CD4-positive, alpha-beta T cell (primary cell): ENCODE measurements at places on chromosomes 6 and 20.

DNA sequence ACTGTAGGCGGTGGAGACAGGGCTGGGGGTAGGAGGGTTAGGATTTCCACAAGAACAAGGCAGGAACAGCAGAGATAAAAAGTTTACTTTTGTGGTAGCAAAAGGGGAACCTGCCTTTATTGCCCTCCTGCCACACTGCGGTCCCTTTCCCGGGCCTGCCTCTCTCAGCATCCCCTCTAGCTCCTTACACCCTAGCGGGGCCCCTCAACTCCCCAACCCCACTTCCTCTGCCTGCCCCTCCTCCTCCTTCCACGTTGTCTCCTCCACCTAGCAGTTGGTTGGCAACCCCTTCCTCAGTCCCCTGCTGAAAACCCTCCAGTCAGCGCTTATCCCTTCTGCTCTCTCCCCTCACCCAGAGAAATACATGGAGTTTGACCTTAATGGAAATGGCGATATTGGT, 714 bp downstream of the AIF1 start:
- no peak for DNase-seq

DNA sequence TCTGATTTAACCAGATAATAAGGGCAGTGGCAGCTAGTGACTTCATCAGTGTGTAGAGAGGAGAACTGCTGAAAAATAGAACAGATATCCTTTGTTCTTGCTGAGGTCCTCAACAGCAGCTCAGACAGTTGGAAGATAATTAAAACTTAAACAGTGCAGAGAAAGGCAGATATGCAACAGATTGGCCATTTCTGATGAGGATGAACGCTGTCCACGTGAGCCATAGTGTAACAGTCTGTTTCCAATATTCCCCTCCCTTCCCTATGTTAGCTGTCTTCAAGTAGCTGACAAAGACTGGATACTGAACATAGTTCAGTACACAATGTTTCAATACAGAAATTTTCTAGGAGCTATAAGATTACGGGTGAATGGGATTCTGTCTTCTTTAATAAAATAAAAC, 291.4 kb downstream of the BTBD9 start:
- no peak for DNase-seq

DNA sequence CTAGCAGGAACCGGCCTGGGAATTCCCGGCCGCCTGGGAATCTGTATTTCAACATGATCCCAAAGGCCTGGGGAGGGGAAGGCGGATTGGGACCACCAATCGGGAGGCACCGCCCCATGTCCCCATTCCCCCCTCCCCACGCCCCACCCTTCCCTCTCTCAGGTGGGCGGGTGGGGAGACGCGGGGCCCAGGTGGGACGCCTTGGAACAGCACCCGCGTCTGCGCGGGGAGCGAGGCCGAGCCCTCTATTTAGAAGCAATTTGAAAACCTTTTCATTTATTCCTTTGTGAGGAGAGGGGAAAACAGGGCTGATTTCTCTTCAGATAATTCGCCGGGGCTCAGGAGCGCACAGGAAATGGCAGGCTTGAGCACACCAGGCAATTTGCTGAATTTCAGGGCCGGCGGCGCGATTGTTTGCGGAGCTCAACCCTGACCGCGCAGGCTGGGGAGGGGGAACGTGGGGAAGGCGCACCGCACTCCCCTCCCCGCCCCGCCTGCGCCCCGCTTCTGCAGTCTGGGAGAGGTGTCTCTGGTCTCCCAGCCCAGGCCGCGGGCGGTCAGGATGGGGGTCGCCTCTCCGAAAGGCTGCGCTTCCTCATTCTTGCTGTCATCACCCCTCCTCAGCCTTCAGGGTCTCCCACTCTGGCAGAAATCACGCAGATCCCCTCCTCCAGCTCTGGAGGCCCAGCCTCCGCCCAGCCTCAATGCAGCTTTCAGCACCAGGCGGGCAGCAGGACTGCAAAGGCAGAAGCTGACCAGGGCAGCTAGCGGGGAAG, 170.0 kb downstream of the GRM4 start:
- DNase-seq, result no peak

DNA sequence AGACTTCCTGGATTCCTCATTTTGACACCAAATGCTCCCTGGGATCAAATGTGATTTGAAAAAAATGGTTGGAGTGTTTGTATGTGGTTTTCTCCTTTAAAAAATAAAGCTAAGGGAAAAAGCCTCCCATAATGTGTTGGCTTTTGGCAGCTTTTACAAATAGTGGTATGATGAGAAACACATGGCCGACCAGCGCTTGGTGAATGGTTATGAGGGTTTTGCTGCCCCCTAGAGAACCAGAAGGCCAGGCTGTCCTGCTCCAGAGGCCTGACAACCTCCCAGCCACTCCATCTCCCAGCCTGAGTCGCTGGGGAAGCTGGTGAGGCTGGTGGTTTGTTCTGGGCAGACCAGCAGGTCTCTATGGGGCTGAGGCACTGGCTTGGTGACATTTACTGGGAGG, 69.3 kb downstream of the CLIC5 start:
- no peak for DNase-seq

- DNase-seq, result no peak
Observed at GRCh38 chr6:149924933-149925252, 2.0 kb upstream of the RAET1G start.

- no peak for DNase-seq
Observed at GRCh38 chr6:52535711-52536423, 41.0 kb downstream of the TRAM2 start.

DNA sequence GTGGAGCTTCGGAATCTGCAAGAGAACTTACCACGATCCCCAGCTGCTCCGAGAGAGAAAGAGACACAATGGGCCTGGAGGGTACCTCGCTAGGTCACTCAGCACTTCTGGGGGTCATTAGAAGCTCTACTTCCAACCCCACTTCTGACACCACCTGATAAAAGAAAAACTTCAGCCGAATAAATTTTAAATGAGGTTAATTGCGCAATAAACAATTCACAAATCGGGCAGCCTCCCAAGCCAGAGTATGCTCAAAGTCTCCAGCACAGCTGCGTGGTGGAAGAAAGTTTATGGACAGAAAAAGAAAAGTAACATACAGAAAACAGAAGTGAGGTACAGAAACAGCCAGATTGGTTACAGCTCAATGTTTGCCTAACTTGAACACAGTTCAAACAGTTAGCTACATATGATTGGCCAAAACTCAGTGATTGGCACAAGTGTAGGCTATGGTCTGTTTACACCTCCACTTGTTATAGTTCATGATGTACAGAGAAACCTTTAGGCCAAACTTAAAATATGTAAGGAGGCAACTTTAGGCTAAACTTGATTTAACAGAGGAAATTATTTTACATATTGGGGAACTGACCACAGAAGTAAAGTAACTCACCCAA, 52.6 kb downstream of the COL11A2 start:
- DNase-seq, result no peak

- DNase-seq, result no peak
Observed at GRCh38 chr20:50982363-50982762, 23.7 kb downstream of the MOCS3 start.

DNA sequence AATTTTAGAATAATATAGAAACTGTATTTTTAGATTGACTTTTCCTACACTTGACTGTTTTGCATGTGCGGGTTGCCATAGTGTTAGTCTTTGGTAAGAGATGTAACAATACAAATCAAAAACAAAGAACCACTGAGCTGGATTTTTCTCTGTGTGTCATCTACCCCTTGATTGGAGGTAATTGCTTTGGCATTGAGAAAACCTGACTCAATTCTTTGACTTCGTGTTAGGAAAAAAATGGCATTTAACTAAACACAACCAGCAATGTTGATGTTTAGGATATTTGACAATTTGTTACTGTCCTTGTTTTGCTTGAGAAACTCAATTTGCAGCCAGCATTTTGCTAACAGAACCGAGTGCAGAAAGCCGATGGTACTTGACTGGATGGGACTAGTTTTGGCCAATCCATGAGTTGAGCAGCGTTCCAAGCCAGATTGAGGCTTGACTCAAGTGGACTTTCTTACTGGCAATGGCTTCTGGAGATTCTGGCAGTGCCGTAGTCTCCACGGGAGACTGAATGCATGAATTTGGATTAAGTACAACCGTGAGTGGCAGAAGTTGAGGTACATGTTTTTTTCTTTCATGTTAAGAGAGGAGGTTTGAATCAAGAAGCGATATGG, 17.1 kb downstream of the TPBG start:
- no peak for DNase-seq

GRCh38 chr6:143684486-143684885, 6.7 kb downstream of the PHACTR2 start:
- DNase-seq, result no peak

GRCh38 chr6:128397996-128398395, 122.4 kb downstream of the PTPRK start:
- no peak for DNase-seq

DNA sequence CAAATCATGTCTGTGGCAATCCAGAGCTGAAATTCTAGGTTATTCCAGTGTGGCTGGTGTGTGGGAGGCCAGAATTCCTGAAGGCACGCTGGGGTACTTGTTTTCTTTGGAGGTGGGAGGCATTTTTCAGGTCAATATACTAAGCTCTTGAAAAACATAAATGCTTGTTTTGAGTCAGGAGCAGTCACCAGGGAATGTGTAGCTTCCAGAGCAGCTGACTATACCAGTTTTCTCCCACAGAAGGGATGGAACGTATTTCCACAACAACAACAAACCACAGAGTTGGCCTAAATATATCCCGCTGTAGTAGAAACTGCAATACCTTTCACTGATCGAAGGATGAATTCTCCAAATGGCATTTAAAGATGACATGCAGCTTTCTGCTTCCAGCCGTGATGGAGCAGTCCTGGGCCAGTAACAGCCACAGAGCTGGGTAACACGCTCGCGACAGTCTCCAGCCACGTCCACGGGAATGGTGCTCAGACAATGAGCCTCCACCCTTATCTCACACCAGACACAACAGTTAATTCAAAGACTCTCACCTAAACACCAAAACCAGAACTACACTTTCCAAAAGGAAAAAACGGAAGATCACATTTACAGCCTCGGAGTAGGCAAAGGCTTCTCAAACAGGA, 23.2 kb downstream of the CHRNA4 start:
- no peak for DNase-seq

DNA sequence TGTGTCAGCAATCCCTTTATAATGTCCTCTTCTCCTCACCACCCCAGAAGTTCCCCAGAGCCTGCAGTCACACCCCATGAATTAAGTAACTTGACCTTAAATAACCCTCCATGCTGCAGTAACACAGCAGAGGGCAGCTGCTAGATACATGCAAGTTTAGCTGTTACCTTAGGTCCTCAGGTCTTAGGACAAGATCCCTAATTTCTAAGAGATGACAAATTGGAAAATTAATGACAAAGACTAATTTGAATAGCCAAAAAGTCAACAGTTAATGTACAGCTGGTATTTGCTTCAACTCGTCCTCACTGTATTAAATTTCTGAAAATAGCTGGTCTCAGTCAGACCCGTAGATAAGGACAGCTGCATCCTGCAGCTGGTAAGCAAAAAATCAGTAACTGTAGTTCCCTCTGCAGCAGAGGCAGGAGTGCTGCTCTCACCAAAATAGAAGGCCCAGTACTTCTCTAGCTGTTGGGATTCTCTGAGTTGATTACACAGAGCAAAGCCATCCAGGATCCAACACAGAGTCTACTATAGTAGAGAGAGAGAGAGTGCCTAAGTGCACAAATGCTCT, 62.4 kb downstream of the TNFRSF21 start:
- DNase-seq, result no peak

DNA sequence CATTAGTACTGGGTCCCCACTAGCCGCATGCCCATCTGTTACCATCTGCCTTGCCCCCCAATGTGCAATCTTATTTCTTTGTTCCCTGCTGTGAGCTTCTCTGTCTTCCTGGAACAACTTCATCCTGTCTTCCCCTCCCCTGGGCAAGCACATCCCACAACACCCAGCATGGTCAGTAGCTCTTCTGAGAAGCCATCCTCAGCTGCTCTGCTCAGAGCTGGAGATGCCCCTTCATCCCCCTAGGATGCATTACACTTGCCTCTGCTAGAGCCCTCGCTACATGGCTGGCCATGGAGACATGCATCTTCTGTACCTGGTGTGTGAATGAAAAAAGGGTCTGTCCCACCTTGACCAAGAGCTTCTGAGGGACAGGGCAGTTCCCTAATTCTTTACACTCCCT, 141.2 kb downstream of the CDC5L start:
- DNase-seq, result no peak

- no peak for DNase-seq
Observed at GRCh38 chr6:71471718-71472117, 183.1 kb downstream of the OGFRL1 start.

GRCh38 chr20:8661229-8661952, 407.5 kb upstream of the PLCB4 start:
- DNase-seq, result no peak

GRCh38 chr6:13157293-13157692, 171.0 kb downstream of the TBC1D7 start:
- DNase-seq, result no peak

- peak; percentile 6 for DNase-seq
Observed at GRCh38 chr6:3318226-3318625, 59.5 kb downstream of the PSMG4 start.

DNA sequence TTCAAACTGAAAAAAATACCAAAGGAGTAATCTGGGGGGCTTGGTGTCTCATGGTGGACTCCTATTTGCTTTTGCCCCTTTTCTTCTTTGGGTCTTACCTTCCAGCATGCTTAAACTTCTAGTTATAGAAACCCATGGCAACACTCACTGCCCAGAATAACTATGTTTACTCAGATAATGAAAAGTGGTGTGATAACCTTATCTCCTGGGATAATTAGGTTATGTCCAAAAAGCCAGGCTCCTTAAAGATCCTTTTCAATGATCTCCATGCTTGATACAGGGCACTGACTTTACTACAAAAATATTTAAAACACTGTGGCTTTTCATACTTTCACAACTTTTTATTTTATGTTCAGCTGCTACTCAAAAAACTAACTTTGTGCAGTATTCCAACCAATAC, 245.6 kb downstream of the PRKN start:
- no peak for DNase-seq

GRCh38 chr6:7505189-7505699, 36.2 kb upstream of the DSP start:
- DNase-seq, result no peak

DNA sequence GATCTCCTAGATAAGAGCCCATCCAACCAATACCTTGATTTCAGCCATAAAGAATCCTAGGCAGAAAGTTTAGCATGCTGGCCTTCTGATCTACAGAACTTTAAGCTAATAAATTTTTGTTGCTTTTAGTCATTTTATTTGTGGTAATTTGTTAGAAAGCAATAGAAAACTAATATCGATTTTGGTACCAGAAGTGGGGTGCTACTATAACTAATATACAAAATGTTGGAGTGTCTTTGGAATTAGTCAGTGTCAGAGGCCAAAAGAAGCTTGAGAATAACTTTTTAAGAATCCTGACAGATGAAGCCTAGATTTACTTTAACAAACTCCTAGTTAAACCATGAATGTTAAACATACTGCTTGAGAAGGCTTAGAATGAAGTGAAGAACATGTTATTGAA, 83.6 kb upstream of the HSF2 start:
- DNase-seq, result no peak

GRCh38 chr6:149043476-149044130, 273.9 kb upstream of the TAB2 start:
- no peak for DNase-seq
